ENCODE measurements at places on chromosomes 11 and 22.

DNA sequence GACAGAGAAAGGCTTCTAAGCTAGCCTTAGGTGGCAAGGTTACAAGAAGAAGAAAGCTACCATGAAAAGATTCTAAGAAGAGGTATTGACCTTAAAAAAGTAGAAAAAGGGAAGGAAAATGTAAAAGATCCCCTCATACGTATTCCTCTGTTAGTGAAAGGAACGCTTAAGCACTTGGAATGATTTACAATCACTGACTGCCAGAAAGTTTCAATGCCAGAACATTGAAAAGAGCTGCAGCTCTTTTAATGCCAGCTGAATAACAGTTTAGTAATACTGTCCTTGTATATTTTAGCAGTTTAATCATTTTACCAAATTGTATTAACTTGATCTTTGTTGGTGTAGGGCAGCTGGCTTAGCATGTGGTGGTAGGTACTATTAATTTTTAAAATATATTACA lies 650.7 kb downstream of the FAM181B start:
- no peak for DNase-seq

GRCh38 chr11:128901653-128902514 lies 10.7 kb downstream of the KCNJ5 start:
- DNase-seq: no peak

- no peak for DNase-seq
Measured at GRCh38 chr22:34493486-34493885, 572.5 kb upstream of the ISX start.

DNA sequence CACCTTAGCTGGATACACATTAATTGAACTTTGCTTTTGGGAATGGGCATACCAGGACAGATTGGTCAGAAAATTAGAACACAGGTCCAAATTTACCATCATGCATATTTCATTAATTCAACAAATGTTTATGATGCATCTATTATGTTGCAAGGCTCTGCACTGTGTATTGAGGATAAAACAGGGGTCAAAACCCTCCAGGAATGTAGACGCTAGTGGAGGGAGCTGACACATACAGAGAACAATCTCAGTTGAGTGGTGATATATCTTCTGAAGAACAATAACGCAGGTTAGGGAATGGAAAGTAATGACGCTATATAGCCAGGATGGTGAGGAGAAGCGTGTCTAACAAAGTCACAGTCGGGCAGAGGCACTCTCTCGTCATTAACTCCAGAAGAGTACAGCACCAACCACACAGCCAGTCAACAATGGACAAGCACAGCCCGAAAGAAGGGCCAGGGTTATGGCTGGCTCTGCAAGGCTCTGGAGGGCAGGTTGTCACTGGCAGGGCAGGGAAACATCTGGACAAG lies 3.8 kb downstream of the FLI1 start:
- DNase-seq: no peak

- no peak for DNase-seq
Measured at GRCh38 chr22:38038426-38038825, 18.8 kb upstream of the PICK1 start.

- DNase-seq: no peak
Measured at GRCh38 chr22:28923826-28924732, 40.7 kb downstream of the ZNRF3 start.

Measured in LHCN-M2 (cell line).